ENCODE measurements at places on chromosomes 7 and 10.

- no peak for DNase-seq
These were observed 25.4 kb upstream of the ST8SIA6 start for GRCh38 chr10:17479822-17480221.

- no peak for DNase-seq
These were observed 326.2 kb upstream of the KAT6B start for GRCh38 chr10:74500026-74500704.

DNA sequence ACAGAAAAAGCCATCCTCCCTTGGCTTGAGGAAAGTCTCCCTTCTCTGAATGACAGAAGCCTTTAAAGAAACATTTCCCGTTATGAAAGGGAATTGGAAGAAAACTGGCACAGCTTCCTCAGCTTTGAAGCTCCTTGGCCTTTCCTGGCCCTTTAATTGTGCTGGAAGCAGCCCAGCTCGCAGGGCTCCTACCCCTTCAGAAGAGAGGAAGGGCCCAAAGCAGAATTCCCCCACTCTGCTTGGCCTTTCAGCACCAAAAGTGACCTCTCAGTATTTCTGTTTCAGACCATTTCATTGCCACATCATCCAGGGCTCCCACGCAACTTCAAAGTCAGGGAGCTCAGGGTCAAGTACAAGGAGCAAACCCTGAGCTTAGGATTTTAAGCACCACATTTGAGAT lies 4.2 kb downstream of the AFAP1L2 start:
- no peak for DNase-seq

DNA sequence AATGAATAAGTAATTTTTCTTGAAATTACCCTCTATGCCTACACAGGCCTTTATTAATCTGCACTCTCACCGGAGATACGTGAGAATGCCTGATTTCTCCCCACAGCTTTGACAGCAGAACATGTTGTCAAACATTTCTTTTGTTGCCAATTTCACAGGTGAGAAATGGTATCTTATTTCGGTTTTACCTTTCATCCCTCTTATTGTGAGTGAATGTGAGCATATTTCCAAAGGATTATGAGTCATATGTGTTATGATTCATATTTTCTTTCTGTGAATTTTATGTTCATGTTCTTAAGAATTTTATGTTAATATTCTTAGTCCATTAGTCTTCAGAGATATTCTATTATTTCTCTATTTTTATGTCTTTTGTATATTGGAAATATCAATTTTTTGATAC lies 965.1 kb downstream of the CCSER2 start:
- DNase-seq: no peak

DNA sequence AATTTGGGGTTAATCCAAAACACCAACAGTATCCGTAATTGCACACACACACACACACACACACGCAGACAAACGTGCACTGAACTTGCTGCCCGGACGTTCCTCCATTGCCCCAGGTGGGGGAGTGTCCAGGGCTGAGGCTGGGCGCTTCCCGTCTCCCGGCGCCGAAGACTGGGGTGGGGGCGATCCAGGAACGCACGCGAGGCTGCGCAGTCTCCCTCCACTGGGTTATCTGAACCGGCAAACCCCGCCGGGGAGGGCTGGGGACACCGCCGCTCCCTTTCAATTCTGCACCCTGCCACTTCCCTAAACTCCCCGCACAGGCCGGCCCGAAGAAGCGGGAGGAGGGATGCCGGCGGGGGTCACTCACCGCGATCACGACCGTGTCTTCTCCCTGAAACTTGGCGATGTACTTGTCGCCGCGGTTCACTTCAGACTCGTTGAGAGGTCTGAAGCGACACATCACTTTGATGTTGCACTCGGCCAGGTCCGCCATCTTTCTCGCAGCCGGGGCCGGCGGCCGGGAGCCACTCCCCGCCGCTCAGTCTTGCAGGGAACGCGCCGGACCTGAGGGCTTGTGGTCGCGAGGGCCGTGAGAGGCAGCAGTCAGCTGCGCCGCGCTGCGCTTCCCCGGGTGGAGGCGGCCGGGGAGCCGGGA lies 618 bp downstream of the KIF5B start:
- DNase-seq: peak; percentile 59

DNA sequence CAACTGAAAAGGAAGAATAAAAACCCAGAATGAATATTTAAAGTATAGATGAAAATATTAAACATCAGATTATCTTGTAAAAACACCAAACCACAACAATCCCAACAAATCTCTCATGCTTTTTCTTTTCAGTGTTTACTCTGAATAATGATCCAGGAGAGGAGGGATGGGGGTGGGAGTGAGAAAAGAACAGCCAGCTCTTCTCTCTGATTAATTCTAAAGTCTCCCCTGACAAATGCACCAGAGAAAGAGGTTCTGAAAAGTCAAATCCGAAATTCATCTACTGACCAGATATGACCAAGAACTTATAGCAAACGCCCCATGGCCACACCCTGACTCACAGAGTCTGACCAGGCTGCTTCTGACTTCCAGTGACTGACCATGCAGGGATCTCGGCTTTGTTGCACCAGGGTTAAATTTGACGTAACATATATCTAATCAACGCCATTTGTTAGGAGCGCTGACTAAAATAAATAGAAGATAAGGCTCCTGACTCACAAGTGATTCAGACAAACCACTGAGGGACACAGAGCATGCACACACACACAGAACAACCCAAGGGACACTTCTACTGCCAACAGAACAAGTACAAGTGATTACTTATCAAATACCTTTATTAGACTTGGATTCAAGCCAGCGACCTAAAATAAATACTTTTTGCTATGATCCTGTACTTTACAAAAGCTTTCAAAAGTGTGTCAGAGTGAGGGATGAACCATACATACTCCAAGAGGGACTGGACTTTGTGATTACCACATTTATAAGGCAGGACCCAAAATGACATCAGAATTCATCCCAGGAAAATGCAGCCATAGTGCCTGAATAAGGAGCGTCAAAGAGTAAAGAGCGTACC lies 9.3 kb upstream of the SPOCK2 start:
- no peak for DNase-seq

- no peak for DNase-seq
These were observed 46.2 kb upstream of the ZNF716 start for GRCh38 chr7:57403601-57404342.

DNA sequence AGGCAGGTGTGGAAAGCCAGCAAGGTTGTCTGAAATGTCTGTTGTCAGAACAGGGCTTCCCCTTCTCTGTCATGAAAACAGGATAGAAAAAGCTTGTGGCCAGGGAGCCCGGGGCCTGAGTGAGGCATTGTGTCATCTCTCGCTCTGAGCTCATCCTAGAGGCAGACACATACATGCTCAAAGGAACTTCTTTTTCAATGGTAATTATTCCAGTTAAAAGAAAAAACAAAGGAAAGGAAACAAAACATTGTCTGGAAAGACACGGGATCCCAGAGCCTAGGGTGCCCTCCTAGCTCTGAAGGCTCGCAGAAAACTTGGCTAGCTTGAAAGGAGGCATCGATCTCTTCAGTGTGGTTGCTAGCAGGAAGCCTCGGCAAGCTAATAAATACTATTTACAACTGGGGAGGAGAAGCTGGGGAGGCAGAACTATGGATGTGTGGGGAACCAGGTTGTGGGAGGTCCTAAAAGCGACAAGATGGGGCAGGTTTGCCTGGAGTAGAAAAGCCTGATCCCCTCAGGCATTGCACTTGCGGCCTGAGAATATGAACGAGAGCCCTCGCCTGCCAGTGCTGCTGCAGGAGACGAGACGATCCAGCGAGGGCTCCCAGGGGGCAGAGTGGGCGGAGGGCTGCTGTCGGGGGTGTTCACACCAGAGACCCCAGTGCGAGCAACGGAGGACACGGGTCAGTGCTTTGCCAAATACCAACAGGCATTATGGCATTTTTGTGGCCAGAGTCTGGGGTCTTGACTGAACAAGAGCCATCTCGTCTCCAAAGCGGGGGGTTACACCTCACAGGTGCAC lies 32.8 kb upstream of the DGKI start:
- DNase-seq: no peak

- DNase-seq: no peak
These were observed 156.4 kb downstream of the PRPF18 start for GRCh38 chr10:13743101-13743693.

GRCh38 chr7:36152756-36153570 lies at the start of gene EEPD1:
TSS of gene EEPD1 (plus strand) at chr7:36153254. CDS start at chr7:36154325, 1,071 bp downstream.
- peak; percentile 96 for DNase-seq

DNA sequence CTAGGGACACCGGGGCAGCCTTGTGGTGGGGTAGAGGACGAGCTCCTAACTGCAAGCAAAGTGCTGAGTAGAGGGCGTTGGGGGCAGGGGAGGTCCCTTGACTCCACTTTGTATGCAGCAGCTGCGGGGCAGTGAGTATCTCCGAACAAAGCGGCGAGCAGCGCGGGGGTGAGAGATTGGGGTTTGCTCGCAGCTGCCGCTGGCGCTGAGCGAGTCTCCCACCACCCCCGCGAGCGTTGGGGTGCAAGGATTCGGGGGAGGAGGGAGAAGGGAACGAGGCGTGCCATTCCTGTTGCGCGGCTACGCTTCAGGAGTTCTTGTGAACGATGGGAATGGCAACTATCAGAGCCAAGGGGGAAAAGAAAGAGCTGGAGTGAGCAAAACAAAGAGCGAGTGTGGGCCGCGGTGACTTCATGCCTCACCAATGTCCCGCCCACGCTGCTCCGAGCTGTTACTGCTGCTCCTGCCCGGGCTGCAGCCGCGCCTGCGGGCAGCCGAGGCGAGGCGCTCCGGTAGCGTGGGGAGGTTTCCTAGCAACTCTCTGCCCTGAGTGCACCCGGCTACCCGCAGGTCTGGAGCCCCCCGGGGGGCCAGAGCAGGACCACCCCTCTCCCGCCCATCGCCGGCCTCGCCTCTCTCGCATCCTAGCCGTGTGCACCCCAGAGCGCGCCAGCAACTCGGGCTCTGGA lies at the start of gene ITGB8:
TSS of gene ITGB8 (plus strand) at position 662 of the 689 bp plus-strand sequence. CDS start 907 bp downstream, outside the sequence.
- peak; percentile 66 for DNase-seq

DNA sequence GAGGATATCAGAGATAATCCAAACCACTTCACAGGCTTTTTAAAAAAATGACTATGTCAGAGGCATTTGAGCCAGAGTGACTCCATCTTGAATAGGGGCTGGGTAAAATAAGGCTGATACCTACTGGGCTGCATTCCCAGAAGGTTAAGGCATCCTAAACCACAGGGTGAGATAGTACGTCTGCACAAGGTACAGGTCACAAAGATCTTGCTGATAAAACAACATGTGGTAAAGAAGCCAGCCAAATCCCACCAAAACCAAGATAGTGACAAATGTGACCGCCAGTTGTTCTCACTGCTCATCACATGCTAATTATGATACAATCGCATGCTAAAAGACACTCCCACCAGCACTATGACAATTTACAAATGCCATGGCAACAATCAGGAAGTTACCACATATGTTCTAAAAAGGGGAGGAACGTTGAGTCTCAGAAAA lies 177.5 kb downstream of the RAPGEF5 start:
- no peak for DNase-seq

- DNase-seq: no peak
These were observed 254.9 kb downstream of the KIAA1217 start for GRCh38 chr10:24463611-24464426.

GRCh38 chr7:36348256-36348655 lies 41.4 kb upstream of the ANLN start:
- no peak for DNase-seq

- DNase-seq: no peak
These were observed 70.1 kb downstream of the NPSR1 start for GRCh38 chr7:34728156-34728555.

GRCh38 chr7:129095258-129095657 lies 40.3 kb upstream of the TNPO3 start:
- DNase-seq: no peak

DNA sequence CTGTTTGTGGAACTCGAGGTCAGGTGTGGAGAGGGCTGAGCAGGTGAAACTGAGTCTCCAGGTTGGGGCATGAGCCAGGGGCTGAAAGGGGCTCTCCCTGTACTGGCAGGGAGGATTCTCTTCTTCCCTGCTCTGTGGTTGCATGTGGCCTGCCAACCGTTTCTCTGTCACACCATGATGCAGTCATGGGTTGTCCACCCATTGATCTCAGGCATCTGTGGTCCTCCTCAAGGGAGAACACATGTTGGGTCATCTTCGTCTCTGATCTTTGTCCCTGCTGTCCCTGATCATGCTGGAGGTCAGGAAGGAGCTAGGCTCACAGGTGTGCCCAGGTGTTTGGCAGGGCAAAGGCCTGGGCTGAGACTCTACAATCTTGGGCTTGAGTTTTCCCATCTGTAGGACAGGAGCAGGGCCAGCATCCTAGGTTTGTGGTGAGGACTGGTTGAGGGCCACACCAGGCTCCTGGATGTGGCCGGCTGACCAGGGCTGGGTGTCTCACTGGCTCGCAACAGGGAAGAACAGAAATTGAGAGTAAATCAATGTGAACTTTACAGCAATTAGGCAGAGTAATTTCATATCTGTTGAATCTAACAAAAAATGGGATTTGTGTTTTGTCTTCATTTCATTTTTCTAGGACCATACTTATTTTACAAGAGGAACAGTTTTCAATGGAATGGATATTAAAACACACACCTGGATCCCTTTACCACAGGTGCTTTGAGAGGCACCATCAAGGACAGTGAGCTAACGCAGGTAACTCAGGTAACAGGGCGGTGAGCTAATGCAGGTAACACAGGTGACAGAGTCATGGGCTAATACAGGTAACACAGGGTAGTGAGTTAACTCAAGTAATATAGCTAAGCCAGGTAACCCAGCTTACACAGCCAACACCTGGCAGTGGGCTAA lies 58.5 kb upstream of the IGFBP3 start:
- no peak for DNase-seq

GRCh38 chr10:14191407-14191806 lies 139.3 kb downstream of the FRMD4A start:
- DNase-seq: no peak

GRCh38 chr10:71582019-71582418 lies 137.6 kb downstream of the C10orf105 start:
- no peak for DNase-seq

GRCh38 chr7:40509287-40509996 lies 374.6 kb downstream of the SUGCT start:
- no peak for DNase-seq

DNA sequence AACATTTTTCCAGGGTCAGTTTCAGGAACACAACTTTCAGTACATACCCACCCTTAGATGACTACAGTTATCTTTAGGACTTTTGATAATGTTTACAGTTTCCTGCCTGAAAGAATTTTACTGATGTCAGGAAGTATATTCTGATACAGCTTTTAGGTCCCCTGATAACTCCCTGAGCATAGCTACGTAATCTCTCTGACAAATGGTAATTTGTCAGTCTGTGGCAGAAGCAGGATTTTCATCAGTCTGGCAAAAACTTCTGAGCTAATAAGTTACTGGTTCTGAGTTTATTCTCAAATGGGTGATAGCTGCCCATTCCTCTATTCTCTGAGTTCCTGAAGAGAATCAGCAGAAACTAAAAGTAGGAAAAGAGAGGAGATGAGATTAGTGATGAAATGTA lies 270.1 kb upstream of the MTPN start:
- DNase-seq: no peak

Data from HEK293T (cell line).